ENCODE measurements at places on chromosomes 1 and 21.

GRCh38 chr1:177914603-177915002 is 55.3 kb downstream of the SEC16B start:
- no peak for DNase-seq

GRCh38 chr1:79197421-79197820 is 190.9 kb upstream of the ADGRL4 start:
- DNase-seq, result peak; percentile 16

DNA sequence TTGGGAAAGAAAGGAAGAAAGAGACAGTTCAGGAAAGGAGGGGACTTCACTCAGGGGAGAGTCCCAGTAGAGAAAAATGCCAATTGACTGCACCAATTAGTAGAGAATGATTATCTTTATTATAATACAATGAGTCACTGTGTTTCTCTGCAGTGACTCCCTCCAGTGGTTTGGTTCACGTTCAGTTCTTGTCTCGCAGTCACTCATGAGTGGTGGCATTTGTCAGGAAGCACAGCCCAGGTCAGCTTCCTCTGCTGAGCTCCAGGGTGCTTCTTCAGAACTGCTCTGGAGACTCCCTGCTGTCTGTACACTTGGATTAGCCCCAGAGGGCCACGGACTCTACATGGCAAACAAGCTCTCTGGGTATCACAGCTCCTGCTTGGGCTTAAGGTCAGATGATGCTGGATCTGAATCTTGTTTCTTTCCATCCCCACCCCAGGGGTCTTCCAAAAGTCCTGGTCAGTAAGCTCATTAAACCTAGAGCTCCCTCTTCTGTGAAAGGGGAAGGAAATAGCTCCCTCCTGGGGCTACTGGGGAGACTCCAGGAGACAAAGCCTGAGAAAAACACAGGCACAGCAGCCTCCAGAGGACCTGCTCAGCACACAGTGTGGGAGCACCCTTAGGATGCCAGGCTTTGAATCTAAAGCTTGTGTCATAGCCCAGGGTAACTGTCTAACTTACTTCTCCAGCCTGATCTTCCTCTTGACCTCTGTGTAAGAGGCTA is 619.0 kb downstream of the AJAP1 start:
- DNase-seq, result no peak

DNA sequence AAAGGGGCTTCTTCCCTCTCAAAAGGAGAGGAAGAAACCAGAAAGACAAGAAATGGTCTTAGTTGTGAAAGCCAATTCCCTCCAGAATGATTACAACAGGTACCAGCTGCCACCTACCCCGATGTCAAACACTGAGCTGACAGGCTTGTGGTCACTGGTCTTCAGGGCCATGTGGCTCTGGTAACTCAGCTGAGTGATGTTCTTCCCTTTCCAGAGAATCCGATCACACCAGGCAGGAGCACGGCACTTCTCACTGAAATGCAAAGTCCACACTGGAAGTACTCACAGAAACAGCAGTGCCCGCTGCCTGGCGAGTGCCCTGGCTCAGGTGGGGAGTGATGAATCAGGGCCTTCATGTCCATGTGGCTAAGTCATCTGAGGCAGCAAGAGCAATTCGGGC is 18.7 kb upstream of the MTF1 start:
- DNase-seq, result no peak

DNA sequence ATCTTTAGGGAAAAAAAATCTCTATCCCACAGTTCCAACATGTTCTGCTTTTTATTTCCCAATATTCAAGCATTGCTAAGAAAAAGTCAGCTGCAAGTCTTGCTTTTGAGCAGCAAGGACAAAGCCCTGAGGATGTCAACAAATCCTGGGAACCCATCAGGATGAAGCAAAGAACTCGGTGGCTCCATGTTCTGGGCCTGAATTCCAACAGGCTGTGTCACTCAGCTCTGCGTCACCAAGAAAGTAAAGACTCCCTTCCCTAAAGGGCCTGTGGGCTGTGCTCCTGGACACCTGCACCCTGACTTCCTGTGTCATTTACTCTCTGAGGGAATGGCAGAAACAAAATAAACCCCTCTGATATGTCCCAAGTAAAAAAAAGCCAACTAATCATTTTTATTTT is 95.5 kb downstream of the TIAM1 start:
- DNase-seq, result no peak

DNA sequence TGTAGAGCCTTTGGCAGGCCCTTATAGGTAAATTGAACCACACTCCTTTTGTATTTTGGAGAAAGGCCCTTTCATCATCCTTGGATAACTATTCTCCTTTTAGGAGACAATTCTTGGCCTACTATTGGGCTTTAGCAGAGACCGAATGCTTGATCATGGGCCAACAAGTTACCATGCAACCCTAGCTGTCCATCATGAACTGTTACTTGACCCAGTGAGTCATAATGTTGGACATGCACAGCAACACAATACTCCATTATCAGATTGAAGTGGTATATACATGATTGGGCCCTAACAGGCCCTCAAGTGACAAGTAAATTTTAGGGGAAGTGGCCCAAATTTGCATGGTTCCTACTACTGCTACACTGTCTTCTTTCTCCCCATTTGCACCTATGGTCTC is 84.4 kb downstream of the CATSPERE start:
- no peak for DNase-seq

- DNase-seq, result peak; percentile 28
Measured at GRCh38 chr1:237873487-237874211, 17.1 kb downstream of the ZP4 start.

DNA sequence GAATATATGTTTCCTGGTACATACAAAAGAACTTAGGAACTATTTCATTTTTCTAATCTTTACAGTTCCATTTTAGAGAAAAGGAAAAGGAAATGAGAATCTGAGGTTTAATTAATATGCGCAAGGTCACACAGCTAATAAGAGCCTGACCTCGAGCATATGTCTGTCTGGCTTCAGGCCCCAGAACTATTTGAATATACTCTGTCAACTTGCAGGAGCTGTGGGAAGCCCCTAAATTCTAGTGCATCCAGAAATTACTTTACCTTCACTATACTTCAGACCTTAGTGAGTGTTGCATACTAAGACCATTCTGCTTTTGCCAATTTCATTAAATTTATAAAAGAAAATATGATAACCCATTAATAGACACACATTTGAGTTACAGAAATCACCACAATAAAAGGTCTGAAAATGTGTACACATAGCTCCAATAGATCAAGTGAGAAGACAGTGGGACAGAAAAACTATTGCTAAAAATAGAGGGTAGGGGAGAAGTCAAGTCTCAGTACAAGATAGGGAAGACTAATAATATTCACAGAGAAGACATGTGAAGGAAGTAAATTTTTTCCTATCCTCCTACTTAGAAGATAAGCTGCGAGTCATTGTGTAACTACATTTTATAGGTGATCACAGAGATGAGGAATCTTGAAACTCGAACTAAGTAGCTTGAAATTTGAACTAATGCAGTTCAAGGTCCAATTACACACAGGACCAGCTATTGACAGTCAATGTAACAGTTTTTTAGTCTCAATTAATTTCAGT is 3.8 kb downstream of the RGS13 start:
- DNase-seq, result no peak

GRCh38 chr21:40803101-40803500 is 43.9 kb downstream of the DSCAM start:
- no peak for DNase-seq

GRCh38 chr1:115426231-115426771 is 88.3 kb upstream of the NGF start:
- no peak for DNase-seq

DNA sequence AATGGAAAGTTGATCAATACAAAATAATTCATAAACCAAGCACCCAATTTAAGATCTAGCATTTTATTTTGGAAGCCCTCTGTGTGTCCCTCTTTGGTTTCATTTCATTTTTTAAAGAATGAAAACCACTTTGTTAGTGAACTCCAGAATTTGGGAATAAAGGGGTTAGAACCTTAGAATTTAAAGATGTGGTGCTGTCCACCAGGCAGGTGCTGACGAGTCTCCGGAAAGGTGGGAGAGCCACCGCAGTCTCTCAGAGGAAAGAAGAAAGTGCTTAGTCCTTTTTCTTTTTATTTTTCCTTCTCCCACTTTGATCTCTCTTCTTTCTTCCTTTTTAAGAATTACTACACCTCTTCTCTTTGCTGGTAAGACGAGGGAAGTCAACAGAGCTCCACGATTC is 20.5 kb upstream of the HIVEP3 start:
- DNase-seq, result no peak

GRCh38 chr1:174696026-174696821 is 248.5 kb downstream of the GPR52 start:
- DNase-seq, result no peak

DNA sequence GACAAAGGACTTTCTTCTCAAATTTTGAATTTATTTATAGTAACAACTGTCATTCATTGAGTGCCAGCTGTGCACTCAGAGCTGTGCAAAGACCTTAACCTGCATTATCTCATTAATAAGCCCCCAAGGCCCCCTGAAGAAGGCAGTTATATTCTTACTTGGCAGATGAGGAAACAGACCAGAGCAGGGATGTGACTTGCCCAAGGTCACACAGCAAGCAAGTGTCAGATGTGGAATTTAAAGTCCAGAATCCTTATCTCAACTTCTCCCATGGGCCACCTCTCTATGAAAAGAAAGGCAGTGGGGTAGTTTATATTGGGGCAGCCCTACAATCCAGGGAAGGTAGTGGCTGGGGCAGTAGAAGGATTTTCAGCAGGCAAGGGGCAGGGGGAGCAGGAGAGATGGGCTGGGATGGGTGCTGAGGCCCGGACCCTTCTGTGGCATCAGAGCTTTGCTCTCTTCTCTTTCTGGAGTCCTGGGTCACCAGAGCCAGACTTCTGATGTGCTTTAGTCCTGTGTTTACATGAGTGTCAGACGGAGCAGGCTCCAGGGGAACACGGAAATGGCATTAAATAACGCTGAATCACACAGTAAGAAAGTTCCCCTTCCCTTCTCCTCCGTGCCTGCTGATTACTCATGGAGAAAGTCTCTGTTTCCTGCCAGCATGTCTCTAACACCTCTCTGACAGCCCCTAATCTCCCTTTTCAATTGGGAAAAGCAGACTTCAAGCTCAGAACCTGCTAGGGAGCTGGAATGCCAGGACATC is 39.5 kb downstream of the EPHB2 start:
- DNase-seq, result peak; percentile 93

DNA sequence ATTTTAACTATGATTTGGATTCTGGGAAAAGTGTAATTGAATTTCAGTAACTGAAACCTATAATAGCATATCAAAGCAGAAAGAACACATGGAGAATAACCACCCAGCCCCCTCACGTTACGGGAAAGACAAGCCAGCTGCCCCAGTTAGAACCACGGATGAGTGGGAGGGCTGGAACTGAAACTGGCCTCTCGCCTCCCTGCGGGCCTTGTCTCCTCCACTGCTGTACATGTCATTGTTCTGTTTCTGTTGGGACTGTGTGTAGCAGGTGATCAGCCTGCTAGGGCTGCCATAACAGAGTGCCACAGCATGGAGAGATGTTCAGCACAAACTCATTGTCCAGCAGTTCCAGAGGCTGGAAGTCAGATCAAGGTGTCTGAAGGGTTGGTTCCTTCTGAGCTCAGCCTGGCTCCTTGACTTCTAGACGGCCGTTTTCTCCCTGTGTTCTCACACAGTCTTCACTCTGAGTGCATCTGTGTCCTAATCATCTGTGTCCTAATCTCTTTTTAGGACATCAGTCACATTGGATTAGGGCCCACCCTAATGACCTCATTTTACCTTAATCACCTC is 52.4 kb downstream of the MAP3K21 start:
- DNase-seq, result no peak

DNA sequence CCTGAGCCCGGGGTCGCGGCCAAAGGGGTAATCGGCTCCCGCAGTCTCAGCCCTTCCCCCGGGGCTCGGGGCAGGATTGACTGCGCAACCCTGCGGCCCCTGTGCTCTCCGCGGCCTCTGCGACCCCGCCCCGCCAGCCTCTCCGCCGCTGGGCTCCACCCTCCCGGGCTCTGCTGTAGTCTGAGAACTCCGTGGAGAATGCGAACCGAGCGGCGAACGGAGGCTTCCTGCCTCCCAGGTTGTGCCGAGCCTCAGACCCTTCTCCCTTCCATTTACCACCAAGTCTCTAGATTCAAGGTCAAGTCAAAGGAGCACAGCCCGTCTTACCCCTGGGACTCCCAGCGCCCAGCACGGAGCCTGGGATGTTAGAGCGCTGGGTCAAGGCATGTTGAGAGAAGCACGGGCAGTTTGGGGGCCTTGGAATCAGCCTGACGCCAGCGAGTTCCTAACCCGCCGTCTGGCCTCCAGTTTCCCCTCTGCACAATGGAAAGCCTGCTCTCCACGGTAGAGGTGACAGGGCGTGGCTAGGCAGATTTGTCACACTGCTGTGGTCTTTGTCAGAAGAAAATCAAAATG is 3.0 kb downstream of the ATP2B4 start:
- DNase-seq, result peak; percentile 69

- no peak for DNase-seq
Measured at GRCh38 chr1:160429702-160430535, 29.6 kb downstream of the VANGL2 start.

GRCh38 chr1:93816970-93817678 is 61.9 kb downstream of the DNTTIP2 start:
- no peak for DNase-seq

- peak; percentile 52 for DNase-seq
Measured at GRCh38 chr1:202274611-202275010, 67.1 kb downstream of the UBE2T start.

GRCh38 chr1:59453297-59453968 is 156.5 kb downstream of the FGGY start:
- DNase-seq, result no peak

DNA sequence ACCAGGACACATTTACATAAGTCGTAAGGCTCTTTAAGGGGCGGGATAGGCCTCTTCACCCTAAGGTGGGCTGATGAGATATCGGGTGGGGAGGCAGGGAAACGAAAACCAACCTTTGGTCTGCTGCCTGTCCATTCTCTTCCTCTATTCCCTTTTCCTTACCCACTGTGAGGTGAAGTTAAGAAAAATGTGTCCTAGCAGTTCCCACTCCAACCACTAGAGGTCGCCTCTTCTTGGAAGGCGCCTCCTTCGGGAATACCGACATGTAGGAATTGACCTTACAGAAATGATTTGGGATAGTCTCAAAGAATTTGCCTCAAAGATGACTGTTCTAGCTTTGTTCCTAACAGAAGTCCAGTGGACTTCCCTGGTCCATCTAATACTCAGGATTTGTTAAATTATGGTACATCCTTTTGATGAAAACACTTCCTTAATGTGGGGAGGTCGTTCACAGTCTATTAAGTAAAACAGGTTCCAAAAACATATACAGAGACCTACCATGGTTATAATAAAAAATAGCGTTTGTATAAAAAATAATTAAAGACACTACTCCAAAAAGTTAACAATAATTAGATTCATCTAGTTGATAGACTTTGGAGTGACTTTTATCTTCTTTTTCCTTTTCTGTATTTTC is 14.1 kb downstream of the AZIN2 start:
- peak; percentile 83 for DNase-seq
